ENCODE measurements at places on chromosomes 6 and 20. TPM values are rescaled to one million over a fixed set of nuclear protein-coding genes. Genes with fewer than 3 reads are reported as not detected.

The OR12D3 gene
- not detected for total RNA-seq

The DTD1 gene
- total RNA-seq: 26.3 TPM

The LY6G6D gene
- total RNA-seq: not detected

The LAMA2 gene
- total RNA-seq: 0.07 TPM

The KHDC1 gene
- total RNA-seq: 2.4 TPM

The SEMG1 gene
- total RNA-seq: not detected

The MYH7B gene
- total RNA-seq: 0.20 TPM

The CRISP3 gene
- total RNA-seq: not detected

The IPCEF1 gene
- total RNA-seq: 1.8 TPM

The GABRR1 gene
- not detected for total RNA-seq

The SCUBE3 gene
- total RNA-seq: not detected

The LAMA4 gene
- not detected for total RNA-seq

The GRM4 gene
- total RNA-seq: not detected

The MAPK13 gene
- total RNA-seq: 22.7 TPM

The MED23 gene
- total RNA-seq: 51.0 TPM

The KCNG1 gene
- total RNA-seq: 7.4 TPM

The ZC2HC1B gene
- 1.5 TPM for total RNA-seq

The ISM1 gene
- total RNA-seq: not detected

The PFDN6 gene
- total RNA-seq: 82.8 TPM

The GCNT2 gene
- total RNA-seq: 25.9 TPM

The RNF39 gene
- not detected for total RNA-seq

The LPA gene
- not detected for total RNA-seq

The MEI4 gene
- not detected for total RNA-seq

The CD40 gene
- total RNA-seq: 410 TPM

The DUSP15 gene
- 26.9 TPM for total RNA-seq

The RNF182 gene
- 0.15 TPM for total RNA-seq

The AIF1 gene
- 2.0 TPM for total RNA-seq

The NR2E1 gene
- not detected for total RNA-seq

The ARFGEF3 gene
- total RNA-seq: 0.02 TPM

The CRISP2 gene
- not detected for total RNA-seq

The PRR18 gene
- 0.10 TPM for total RNA-seq

The ARMH2 gene
- 2.1 TPM for total RNA-seq

The BEND6 gene
- not detected for total RNA-seq

The DEF6 gene
- total RNA-seq: 68.7 TPM

The TMEM170B gene
- total RNA-seq: 2.6 TPM

The BAK1 gene
- total RNA-seq: 29.6 TPM

The SLC22A2 gene
- not detected for total RNA-seq

The CLIC5 gene
- total RNA-seq: 2.5 TPM

The SRSF12 gene
- not detected for total RNA-seq

The CST5 gene
- total RNA-seq: not detected

The HTR1B gene
- not detected for total RNA-seq

The SLC13A3 gene
- 0.47 TPM for total RNA-seq

The TRIM15 gene
- not detected for total RNA-seq

The LCA5 gene
- 0.17 TPM for total RNA-seq

The CGAS gene
- 22.7 TPM for total RNA-seq

The GNL1 gene
- total RNA-seq: 67.4 TPM

The ZSCAN31 gene
- total RNA-seq: 1.0 TPM

The MCCD1 gene
- total RNA-seq: not detected

The CDKN1A gene
- 46.9 TPM for total RNA-seq

The OR2H2 gene
- not detected for total RNA-seq

All from activated B cell treated with CpG ODN at 0.5 μM for 24 hours (primary cell).